Stimulated activated CD8-positive, alpha-beta memory T cell treated with anti-CD3 and anti-CD28 coated beads, Interleukin-4, amount 100 ng/mL, for 1 hour (primary cell): ENCODE measurements at places on chromosomes 2 and 18.

DNA sequence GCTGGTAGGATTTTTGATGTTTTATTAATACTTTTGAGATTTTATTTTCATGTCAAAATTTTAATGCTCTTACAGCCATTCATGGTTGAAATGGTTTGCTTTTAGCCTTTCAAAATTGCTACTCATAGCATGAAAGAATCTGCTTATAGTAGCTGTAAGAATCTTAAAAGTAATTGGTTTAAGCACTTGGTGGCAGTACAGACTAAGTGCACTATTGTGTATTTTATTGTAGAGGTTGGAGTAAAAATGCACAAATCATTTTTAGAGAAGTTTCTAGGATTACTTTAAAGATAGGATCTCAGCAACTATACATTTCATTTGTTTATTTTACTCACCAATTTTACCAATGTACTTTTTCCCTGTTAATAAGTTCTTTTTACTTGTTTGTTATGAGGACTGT is 205.8 kb downstream of the SPAG16 start:
- no peak for DNase-seq

DNA sequence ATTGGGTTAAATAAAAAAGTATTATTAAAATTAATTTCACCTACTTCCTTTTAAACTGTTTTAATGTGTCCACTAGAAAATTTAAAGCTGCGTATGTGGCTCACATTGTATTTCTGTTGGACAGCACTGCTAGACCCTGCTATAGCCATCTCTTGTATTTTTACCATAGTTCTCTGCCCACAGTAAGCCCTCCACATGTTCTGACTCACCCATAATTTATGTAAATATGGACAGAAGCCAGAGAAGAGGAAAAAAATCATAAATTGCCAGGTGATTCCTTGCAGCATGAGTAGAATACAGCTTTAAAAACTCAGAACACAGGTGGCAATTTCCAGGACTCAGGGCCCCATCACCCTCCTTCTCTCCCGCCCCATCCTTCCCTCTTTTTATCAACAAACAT is 142.4 kb upstream of the MEX3C start:
- DNase-seq, result no peak

DNA sequence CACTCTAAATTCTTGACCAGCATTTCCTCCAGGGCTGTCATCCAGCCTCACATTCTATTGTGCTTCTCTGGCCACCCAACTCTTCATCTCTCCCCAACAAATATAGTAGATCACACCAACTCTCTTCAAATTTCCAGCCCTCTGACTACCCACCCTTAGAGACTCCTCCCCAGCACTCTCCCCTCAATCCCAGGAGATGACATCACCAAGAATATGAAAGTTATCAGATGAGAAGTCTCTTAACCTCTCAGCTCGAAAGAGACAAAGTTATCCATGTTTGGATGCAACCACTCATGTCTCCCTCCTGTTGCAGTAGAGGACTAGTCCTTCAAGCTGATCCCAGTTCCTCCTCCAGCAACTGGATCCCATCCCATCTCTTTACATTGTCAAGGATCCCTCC is 47.1 kb downstream of the LBH start:
- DNase-seq, result no peak

- DNase-seq, result no peak
Observed at GRCh38 chr2:206112108-206112507, 26.1 kb upstream of the INO80D start.

DNA sequence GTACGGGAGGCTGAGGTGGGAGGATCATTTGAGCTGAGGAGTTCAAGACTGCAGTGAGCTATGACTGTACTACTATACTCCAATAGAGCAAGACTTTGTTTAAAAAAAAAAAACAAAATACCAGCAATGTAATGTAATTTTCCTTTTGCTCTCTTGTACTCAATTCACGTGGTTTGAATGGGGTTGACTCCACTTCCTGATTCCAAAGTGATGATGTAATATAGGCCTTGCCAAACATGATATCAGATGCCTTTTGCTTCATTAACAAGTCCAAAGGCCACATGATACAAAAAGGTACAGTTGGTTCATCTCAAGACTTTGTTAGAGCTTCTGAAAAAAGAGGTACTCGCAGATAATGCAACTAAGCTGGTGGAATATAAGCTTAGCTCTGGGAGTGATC is 321.8 kb downstream of the ZEB2 start:
- no peak for DNase-seq

- no peak for DNase-seq
Observed at GRCh38 chr2:215968499-215968898, 44.9 kb downstream of the MREG start.

DNA sequence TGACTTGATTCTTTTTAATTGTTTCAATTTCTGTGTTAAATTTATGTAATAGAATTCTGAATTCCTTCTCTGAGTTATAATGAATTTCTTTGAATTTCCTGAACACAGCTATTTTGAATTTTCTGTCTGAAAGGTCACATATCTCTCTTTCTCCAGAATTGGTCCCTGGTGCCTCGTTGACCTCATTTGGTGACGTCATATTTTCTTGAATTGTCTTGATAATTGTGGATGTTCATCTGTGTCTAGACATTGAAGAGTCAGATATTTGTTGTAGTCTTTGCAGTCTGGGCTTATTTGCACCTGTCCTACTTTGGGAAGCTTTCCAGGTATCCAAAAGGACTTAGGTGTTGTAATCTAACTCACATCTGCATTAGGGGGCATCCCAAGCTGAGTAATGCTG is 111.4 kb upstream of the LRRTM4 start:
- no peak for DNase-seq

DNA sequence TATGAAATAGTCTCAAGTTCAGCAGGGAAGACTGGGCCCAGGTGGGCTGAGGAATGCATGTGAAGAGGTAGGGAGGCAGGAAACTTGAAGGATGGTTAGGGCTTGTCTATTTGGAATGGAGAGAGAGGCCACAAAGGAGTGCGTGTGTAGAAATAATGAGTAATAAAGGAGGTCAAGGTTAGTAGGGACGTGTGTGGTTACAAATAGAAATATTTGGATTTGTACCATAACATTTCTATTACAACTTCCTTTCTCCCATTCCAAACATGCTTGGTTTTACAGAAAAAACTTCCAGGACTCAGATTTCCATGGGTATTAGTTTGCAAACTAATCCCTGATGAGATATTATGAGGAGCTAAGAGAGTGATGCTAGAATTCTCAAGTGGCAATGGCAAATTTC is 280.6 kb downstream of the NCKAP5 start:
- DNase-seq, result no peak

DNA sequence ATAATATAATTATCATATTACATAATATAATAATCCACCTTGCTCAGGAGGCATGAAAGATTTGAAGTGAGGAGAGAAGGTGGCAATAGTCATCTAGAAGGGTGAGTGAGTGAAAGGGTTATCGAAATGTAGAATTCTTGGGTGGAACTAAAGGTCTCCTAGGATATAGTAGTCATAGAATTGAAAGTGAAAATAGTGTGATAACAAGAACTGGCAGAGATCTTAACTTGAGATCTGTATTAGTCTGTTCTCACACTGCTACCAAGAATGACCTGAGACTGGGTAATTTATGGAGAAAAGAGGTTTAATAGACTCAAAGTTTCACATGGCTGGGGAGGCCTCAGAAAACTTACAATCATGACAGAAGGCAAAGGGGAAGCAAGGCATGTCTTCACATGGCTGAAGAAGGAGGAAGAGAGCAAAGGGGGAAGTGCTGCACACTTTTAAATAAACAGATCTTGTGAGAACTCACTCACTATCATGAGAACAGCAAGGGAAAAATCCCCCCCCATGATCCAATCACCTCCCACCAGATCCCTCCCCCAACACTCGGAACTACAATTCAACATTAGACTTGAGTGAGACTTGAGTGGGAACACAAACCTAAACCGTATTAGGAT is 351.5 kb downstream of the NR4A2 start:
- no peak for DNase-seq

GRCh38 chr18:10145546-10145945 is 231.7 kb downstream of the VAPA start:
- DNase-seq, result no peak
